NCI-H2171 (cell line): ENCODE measurements at places on chromosomes 5 and 9.

- DNase-seq: no peak
Observed at GRCh38 chr5:139861021-139861888, 65.6 kb downstream of the PSD2 start.

DNA sequence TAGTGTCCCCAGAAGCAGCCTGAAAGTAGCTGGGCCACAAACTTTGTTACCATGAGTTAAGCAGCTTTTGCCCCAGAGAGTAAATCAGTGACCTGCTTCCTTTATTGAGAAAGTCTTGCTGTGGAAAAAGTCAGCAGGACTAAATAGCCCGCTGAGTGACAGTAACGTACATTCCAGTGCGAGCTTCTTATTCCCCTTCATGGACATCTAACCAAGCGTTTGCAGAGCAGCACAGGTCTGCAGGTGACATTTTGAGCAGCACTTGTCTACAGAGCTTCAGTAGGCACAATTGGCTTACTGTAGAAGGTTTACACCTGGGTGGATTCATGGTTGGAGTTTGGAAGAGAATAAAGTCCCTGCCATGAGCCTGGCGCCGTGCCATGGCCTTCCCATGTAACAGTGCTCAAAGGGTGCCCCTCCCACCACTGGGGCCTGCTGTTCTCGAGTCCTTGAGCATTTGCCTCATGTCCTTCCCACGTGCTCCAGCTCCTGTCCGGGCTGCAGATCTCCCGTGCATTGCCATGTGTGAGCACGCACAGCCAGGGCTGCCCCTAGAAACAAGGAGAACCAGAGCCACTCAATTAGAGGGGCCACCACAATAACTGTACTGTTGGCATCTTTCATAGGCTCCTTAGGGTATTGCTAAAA lies 41.3 kb upstream of the GRHPR start:
- no peak for DNase-seq

DNA sequence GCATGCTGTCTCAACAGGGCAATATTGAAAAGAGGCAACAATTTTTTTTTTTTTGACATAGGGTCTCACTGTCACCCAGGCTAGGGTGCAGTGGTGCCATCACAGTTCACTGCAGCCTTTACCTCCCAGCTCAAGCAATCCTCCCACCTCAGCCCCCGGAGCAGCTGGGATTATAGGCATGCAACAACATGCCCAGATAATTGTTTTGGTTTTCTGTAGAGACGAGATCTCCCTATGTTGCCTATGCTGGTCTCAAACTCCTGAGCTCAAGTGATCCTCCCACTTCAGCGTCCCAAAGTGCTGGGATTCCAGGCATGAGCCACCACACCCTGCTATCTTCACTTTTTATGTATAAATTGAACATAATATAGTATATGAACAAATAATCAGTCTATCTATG lies 47.6 kb downstream of the PRELID2 start:
- no peak for DNase-seq

DNA sequence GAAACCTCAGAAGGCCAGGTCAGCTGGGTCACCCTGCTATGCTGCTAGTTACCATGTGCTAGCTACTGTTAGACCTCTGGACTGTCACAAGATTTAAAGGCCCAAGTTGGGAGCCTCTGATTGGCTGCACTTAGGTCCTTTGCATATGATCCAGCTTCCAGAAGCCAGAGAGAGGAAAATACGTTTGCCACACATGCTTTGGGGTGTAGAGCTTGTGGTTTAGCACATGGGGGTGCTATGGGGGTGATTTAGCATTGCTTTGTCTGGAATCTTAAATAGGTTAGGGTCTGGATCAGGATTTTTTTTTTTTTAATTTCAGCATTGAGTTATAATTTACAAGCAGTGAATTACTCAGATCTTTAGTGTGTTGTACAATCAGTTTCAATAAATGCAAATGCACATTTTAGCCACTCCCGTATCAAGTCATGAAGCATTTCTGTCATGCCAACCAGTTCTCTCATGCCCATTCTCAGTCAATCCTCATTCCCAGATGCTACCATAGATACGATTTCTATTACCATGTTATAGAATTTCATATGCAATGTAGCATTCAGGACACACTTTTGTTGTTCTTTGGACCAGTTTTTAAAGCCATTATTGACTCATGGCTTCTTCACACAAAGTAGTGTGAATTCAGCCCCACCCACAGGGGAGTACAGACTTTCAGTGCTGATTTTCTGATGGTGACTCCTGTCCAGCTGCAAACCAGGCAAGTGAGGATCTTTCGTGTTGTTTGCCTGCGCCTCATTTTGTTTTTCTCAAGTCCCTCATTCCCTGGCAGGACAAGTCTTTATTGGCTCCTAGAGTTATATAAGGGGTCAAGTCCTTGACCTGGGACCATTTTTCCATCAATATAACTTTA lies 250.4 kb downstream of the LRRC70 start:
- no peak for DNase-seq

DNA sequence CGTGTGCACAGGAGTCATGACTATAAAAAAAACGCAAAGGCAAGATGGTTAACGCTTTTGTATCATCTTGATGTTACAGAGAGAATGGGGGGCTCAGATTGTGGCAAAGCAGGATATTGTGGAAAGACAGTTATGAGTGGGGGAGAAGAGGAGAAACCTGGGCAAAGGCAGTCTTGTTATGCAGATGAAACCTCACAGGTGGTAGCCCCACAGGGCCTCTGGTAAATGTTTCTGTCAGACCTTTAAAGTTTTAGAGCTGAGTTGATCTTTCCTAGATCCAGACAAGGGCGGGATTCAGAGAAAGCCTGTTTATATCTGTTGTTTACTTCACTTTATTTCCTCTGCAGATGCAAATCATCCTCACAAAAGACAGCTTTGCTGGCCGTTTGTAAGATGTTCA lies 55.2 kb downstream of the C9orf85 start:
- DNase-seq: no peak

DNA sequence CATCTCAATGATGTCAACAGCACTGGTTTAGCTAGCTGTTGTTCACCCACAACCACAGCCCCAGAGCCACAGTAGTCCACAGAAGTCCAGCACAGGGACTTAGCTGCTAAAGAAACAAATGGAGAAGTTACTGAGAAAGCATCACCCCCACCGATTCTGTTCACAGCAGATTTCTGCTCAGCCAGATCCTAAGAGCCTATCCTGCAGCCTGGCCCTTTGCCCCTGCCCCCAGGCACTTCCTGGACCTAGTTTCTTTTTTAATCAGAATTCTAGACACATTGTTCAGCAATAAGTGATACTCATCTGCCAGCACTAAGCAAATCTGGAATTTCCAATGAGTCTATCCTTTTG lies 7.4 kb downstream of the B4GALT1 start:
- no peak for DNase-seq

DNA sequence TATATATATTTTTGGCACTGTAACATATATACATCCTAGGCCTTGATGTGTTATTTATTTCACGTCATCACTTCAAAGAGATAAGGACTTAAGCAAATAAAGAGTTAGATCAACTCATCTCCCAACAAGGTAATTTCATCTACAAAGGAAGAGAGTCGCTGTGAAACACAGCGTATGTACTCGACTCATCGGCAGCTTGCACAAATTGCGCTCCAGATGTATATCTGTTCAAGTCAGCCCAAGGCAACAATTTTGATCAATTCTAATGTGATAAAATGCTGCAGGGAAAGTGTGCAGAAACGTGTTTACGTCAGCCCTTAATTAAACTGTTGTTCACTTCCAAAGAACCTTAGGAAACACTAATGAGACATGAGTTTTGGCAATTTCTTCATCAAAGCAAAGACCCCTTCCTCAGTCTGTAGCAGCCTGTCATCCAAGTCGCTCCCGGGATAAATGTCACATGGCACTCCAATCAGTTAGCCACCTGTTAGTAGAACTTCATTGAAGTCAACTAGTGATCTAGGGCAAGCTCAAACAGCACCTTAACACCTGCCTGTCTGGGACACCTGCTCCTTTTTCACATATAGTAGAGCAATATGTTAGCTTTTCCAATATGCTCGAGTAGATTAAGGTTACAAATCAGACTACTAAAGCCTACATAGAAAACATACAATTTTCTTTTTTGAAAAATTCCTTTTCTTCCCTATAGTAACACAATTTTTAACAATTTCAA lies 182.4 kb downstream of the NFIB start:
- peak; percentile 46 for DNase-seq

GRCh38 chr9:115799734-115800133 lies 353.9 kb upstream of the PAPPA start:
- peak; percentile 16 for DNase-seq

GRCh38 chr9:82781921-82782392 lies 281.0 kb downstream of the RASEF start:
- peak; percentile 78 for DNase-seq

- no peak for DNase-seq
Observed at GRCh38 chr5:60687927-60688720, 11.8 kb downstream of the DEPDC1B start.

- no peak for DNase-seq
Observed at GRCh38 chr5:95284572-95285408, at the start of gene MCTP1. TSS of gene MCTP1 (minus strand) at chr5:95285094.

DNA sequence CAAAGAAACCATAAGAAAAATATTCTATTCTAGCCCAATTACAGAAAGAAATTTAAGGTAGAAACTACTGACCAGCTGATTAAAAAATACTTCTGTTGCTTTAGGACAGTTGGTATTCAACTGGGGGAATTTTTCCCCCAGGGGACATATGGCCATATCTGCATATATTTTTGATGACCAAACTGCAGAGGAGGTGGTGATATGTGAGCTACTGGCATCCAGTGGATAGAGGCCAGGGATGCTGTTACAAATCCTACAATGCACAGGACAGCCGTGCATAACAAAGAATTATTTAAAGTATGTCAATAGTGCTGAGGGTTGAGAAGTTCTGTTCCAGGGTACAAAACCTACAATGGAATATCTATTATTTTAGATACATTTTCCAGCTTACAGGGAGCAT lies 24.0 kb downstream of the ZFR start:
- no peak for DNase-seq

DNA sequence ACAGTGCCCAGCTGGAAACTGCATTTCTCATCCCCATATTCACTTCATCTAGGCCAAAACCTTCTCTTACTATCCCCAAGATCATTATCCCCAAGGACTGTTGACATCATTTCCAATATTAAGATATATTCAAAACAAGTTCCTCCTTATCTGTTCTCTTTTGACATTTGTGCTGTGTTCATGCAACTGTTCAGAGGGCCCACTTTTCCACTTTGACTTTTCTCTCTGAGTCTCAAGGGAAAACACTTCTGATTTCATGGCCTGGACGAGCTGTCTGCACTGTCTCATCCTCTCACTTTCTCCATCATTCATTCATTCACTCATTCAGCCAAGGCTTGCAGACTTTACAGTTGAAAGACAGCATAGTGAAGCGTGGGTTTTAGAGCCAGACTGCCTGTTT lies 173.7 kb upstream of the DAPK1 start:
- no peak for DNase-seq

DNA sequence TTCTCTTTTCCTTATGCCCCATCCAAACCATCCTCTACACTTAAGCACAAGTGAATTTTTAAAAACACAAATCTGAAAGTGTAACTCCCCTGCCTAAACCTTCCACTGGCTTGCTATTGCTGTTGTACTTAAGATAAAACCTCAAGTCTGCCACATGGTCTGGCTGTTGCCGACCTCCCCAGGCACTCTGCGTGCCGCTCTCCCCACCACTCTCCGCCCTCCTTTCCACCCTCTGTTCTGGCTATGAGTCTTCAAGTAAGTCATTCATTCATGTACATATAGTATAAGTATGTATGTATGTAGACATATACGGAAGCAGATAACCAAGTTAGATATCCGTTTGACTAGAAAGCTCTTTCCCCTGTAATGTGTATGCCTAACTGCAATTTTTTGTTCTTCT lies 94.7 kb upstream of the ANKRD55 start:
- no peak for DNase-seq

- no peak for DNase-seq
Observed at GRCh38 chr5:122924719-122925395, 79.4 kb downstream of the SNX24 start.

- no peak for DNase-seq
Observed at GRCh38 chr9:86308687-86309086, 26.3 kb upstream of the ISCA1 start.

GRCh38 chr9:18393340-18394130 lies 80.4 kb upstream of the ADAMTSL1 start:
- DNase-seq: peak; percentile 89

- DNase-seq: peak; percentile 66
Observed at GRCh38 chr9:87818308-87818707, 64.4 kb upstream of the SPATA31E1 start.

- DNase-seq: no peak
Observed at GRCh38 chr9:135247227-135247930, 159.9 kb downstream of the OLFM1 start.

GRCh38 chr9:28999057-28999456 lies 1425.8 kb upstream of the C9orf72 start:
- no peak for DNase-seq

- no peak for DNase-seq
Observed at GRCh38 chr5:41109186-41109585, 38.0 kb upstream of the MROH2B start.

- no peak for DNase-seq
Observed at GRCh38 chr5:111935009-111935408, 178.0 kb upstream of the NREP start.
